ENCODE measurements at places on chromosomes 2 and 18.

DNA sequence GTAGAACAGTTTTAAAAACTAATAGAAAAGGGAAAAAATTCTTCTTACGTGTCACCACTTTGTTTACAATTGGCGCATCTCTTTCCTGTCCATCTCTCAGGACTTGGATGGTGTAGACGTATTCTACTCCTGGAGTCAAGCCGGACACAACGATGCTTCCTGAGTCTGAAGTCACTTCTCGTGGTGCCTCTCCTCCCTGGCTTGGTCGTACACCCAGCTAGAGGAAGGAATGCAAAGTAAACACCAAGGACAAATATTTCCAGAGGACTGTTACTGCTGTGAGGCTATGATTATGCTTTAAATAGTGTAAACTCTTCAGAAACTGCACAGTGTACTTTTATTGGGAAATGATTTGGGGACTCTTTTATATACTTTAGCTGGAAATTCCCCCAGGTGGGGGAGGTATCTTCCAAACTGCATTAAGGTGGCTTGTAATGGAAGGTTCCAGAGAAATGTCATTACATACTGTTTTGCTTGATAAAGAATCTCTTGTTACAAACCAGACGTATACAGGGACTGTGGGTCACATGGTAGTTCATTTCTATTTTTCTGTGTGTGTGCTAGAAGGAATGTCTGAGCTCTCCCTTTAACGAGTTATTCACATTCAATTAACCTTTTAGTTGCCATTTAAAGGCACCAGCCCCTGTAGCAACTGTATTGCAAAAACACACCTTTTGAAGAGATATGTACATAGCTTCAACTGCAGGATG is 38.1 kb downstream of the FN1 start:
- no peak for DNase-seq

DNA sequence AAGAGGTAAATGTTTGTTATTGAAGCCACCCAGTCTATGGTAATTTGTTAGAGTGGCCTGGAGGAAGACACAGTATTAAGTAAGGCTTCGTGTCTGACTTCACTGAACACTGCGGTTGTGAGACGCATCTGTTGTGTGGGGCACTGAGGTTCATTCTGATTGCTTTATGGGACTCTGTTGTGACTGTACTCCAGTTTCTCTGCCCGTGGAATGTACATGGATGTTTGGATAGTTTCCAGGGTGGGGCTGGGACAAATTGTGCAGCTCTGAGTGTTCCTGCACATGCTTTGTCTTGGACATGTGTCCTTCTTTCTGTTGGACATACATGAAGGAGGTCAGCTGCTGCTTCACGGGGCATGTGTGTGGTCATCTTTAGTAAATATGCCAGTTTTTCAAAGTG is 58.6 kb downstream of the ODC1 start:
- no peak for DNase-seq

- no peak for DNase-seq
These were observed 368.7 kb upstream of the RAB6C start for GRCh38 chr2:129610766-129611165.

DNA sequence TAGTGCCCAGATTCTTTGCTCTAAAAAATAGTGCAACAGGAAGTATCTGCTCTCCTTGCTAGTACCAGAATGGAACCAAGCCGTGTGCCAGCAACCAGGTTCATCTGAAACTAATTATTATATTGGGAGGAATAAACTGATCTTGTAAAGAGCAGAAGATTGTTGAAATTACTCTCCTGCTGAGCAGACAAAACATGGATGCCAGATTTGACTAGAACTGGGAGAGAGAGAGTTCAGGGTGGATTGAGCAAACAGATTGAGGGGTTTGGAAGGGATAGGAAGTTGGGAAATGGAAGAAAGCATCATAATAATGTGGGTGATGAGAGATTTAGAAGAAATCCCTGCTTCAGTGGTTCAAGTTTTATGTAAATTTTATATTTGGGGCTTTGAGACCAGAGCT is 160.1 kb upstream of the RASGRP3 start:
- no peak for DNase-seq

DNA sequence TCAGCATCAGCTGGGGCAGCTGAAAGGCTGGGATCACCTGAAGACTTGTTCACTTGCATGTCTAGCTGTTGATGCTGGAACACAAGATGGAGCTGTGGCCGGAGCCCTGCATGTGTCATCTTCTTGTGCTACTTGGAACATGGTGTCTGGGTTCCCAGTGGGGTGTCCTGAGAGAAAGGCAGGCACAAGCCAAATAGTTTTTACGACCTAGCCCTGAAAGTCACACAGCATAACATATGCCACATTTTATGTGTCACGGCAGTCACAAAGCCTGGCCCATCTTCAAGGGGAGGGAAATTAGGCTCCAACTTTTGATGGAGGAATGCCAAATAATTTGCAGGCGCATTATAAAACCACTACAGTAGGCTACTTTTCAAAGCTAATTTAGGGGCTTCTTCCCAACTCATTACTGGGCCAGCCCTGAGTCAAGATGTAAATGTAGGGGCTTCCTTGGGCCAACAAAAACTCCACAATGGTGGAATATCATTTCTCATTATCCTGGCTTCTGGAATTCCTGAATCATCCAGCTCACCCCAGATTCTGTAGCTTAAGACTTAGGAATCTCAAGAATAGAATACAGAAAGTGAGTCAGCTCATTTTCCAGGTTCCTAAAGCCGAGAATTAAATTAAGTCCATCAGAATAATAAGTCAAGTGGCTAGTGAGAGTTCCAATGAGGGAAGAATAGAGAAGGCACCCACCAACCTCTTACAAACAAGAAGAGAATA is 543.0 kb downstream of the TNS1 start:
- no peak for DNase-seq

GRCh38 chr2:182360663-182361260 is 66.1 kb downstream of the PDE1A start:
- DNase-seq: no peak

DNA sequence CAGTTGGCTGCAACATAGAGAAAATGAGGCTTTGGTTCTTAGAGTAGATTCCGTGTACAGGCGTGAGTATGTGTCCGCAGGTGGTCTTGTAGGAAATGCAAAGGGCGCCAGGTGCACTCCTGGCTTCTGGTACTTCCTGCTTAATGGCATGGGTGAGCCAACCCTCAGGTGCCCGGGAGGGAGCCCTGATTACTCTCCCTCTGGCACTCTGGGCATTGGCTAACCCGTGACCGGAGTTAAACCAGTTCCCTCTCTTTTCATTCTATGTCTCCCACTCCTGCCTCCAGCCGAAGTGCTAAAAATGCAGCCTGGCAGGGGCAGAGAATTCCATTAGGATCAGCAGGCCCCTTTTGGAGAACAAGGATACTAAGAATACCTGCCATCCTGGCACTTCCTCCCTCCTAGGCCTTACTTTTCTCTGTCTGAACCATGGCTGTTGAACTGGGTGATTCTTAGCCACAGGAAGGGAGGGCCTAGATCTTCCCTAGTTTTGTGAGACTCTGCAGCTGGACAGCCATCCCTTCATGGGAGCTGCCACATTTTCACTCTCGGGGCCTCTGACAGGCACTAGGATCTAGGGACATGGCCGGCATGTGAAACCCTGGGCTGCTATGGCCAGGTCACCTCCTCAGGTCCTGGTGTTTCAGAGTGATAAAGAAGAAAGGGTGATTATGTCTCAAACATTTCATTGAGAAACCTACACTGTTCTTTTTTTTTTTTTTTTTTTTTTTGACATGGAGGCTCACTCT is 6.5 kb downstream of the MERTK start:
- DNase-seq: no peak

DNA sequence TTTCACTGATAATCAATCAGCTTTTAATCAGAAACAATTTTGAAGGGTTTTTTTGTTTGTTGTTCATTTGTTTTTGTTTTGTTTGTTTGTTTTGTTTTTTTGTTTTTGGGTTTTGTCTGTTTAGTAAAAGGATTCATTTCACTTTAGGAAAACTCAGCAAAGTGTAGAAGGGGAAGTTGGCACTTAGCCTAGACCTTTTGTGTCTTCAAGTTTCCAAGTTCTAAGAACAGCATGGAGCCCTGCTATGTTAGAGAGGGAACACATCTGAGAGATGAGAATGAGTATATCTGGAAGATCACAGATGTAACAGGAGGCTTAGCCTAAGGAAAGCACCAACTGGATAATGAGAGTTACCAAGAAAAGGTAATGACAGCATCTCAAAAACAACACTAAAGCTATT is 501.5 kb downstream of the ERBB4 start:
- DNase-seq: no peak

DNA sequence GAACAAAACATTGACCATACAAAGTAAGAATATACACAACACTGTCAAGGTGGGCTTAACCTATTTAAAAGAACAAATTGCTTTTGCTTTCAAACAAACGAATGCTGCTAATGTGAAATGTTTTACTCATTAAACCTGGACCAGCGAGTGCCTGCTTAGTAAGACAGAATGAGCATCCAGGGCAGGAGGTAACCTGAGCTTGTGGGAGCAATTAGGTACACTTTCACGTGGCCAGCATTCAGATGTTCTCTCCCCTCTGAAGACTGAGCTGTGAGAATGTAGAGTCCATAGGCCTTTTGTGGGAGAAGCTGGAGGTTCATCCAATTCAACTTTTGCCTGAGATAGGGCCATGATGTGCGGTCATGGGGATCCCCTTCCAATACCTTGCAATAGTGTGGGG is 266.5 kb downstream of the TSN start:
- no peak for DNase-seq

DNA sequence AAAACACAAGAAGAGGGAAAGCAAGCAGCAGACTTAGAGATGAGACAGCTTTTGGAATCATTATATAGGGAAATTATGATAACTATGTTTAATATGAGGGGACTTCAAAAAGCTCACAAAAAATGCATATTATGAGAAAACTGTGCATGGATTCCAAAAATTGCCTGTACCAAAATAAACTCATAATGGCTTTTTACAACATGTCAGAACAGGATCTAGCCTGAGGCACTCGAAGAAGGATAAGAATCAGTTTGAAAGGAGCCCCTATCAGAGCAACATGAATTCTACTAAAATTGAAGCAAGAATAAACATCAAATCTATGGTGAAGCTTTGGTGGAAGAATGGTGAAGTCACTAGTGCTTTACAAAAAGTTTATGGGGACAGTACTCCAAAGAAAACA is 187.4 kb downstream of the RDH14 start:
- no peak for DNase-seq

DNA sequence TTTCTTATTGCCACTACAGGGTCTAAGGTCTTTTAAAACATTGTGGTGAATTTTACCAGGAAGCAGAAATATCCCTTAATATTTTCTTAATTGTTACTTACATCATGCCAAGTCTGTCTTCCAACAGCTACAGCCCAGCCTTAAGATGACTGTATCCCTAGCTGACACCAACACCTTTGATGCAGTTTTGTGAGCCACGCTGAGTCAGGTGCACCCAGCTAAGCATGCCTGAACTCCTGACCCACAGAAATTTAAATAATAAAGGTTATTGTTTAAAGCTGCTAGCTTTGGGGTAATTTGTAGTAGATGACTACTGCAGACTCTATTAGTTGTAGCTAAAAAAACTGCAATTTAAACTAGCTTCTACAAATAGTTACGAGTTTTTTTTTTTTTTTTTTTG is 1757.9 kb upstream of the LRRTM1 start:
- DNase-seq: no peak

- DNase-seq: no peak
These were observed 586 bp downstream of the PDE11A start for GRCh38 chr2:178072000-178072382.

DNA sequence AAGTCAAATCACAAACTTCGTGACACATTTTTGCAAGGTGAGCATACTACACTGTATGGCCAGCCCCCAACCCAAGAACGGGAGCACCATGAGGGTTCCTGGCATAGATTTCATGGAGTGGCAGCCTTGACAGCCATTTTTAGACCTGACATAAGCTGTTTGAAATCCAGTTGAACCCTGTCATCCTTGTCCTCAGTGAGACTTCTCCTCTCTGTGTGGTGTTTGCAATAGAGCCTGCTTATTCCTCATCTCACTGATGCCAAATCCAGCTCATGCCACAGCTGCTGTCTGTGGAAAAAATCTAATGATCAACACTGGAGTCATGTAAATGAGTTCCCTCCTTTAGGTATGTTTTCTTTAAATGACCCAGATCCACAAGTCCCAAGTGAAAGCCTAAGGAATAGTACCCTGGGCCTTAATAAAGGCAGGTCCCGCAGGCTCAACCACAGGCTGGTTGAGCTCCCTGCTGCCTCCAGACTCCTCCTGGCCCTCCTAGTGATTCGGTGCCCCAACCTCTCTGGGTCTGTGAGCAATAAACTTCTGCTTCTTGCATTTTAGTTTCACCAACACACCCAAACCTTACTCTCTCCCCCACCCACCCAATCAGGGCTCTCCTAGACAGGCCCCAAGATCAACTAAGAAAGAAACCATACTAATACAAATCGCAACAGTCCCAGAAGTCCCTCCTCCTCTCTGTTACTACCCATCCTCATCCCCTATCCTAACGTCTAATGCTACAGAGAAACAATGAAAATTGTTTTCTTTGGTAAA is 8.4 kb upstream of the CREG2 start:
- DNase-seq: no peak

DNA sequence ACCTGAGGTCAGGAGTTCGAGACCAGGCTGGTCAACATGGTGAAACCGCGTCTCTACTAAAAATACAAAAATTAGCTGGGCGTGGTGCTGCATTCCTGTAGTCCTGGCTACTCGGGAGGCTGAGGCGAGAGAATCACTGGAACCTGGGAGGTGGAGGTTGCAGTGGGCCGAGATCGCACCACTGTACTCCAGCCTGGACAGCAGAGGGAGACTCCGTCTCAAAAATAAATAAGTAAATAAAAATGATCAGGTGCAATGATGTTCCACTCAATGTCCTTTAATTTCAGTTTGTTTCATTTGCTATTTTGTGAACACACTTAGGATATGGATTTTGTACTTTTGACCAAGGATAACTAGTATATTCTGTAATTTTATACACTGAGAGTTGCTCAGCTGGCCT is 9.3 kb downstream of the HADHA start:
- DNase-seq: no peak

- DNase-seq: no peak
These were observed 45.6 kb upstream of the RASGRP3 start for GRCh38 chr2:33430856-33431255.

DNA sequence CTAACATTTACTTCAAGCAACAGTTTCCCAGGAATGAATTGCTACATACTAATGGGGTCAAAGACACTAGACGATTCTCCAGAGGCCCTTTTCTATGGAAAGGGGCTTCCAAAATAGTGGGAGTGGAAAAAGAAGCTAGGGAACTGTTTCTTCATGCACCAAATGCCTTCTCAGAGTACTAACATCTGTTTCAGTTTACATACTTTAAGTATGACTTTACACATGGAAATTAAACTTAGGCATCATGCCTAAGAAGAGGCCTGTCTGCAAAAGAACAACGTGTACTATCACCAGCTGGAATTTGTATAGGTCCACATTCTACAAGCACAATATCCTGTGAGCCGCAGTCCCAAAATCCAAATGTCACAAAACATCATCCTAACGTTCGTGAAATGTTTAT is 29.4 kb upstream of the WDR75 start:
- DNase-seq: no peak

All from activated CD4-positive, alpha-beta T cell treated with anti-CD3 and anti-CD28 coated beads, Interleukin-2, amount 50 U/mL, for 1 hour (primary cell).